ENCODE measurements at places on chromosomes 6 and 20.

GRCh38 chr6:118350881-118351430, 197.1 kb upstream of the PLN start:
- DNase-seq: no peak

DNA sequence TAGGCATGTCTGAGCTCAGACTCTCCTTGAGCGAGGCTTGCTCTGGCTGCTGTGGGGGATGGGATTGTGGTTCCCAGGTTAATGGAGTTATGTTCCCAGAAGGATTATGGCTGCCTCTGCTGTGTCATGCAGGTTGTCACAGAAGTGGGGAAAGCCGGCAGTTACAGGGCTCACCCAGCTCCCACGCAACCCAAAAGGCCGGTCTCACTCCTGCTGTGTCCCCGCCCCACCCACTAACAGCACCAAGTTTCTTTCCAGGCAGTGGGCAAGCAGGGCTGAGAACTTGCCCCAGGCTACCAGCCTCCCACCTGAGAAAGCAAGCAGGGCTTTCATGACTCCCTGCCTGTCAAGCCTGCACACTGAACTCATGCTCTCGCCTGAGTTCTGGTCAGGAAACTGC, 750.5 kb downstream of the FRK start:
- no peak for DNase-seq

DNA sequence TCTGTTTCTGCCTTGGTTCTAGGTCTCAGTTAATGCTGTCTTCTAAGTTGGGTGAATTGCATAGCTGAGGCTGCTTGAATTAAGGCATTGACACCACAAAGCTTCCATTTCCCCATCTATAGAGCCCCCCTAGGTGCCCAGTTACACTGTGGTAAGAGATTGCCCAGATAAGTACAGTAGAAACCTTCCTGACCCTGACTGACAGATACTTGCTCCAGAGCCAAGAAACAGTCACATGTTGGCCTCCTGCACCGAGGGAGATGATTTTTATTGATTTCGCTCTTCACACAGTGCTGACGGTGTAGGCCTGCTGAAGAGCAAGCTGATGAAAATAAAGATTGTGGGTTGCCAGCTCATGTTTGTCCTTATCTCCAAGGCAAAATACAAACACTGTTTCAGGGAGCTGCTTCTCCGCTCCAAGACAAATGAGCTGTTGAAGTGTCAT, 67.9 kb downstream of the TRMT11 start:
- no peak for DNase-seq

DNA sequence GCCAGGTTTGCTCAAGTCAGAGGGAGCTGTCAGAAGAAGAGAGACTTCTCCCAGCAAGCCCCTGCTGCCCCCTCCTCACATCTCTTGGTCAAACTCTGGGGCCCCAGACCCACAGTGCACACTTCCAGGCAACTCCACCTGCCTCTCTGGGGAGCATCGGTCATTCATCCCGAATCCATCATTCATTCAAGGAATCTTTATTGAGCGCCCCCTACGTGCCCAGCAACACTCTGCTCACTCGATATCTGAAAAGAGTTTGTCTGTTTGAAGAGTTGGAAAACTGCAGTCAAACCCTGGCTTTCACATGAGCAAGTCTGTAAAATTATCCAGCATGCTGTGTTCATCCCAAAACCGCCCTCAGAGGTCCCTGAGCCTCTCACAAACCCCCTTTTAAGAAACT, 66.2 kb downstream of the PRR18 start:
- DNase-seq: no peak

- DNase-seq: no peak
Observed at GRCh38 chr6:129555206-129555832, 154.7 kb downstream of the ARHGAP18 start.

DNA sequence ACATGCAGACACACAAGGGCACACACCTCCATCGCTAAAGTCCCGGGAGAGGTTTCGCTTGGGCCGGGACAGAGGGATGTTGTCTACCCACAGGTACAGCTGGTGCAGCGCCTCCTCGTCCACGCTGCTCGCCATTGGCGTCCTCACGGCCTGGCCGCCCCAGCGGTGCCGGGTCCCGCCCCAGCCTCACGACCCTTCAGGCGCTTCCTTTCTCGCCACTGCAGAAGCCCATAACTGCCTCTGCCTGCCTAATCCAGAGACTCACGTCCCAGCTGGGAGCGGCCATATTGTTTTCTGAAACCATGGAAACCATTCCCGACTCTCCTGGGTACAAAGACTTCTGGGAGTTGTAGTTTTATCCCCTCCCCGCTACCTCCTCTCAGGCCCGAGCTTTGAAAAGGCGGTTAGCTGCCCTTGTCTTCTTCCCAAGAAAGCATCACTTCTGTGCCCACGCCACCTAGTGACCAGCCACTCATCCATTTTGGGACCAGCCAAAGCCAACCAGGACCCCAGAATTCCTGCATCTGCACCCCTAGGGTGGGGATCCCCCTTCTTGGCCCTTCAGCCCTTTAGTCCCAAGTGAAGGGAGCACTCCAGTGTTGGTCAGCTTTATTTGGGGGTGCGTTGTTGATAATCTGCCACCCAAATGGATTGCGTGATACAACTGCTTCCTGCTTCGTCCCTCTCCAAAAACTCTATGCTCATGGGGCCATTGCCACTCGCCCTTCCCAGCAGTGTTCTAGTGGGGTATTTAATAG, at the start of gene SPEF1:
Gene SPEF1, minus strand, starts transcription at position 296 of the 758 bp plus-strand sequence. Its CDS starts 161 bp downstream, at position 135.
- DNase-seq: peak; percentile 48

DNA sequence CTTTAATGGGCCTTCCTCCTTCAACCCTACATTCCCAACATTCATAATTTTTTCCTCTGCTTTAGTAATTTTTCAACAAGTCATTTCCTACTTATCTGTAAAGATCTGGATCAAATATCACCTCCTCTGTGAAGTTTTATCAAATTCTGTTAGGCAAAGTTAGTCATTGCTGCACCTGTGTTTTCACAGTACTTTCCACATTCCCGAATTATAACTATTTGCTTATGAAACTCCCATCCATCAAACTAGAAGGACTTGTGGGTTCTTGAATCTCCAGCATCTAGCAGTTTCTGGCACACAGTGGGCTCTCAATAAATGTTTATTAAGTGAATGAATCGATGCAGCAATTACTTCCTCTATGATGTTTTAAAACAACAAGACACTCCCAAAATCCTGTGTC, 257.6 kb downstream of the HDGFL1 start:
- DNase-seq: no peak

GRCh38 chr6:93120154-93120742, 299.1 kb downstream of the EPHA7 start:
- no peak for DNase-seq

DNA sequence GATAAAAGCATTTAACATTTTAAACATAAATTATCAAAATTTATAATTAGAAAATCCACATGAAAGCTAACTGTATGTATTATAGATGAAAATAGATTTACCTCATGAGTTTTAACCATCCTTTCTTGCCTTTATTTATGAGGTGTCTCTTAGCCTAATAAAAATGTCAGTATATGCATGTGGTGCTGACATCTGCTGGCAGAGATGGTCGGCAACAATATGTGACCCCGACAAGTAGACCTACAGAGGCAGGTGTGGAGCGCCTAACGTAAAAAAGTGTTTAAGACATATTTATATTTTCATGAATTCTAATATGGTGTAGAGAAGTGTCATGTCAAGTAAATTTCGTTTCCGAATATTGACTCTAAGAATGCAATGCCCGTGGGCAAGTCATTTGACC, 149.0 kb upstream of the FUT9 start:
- DNase-seq: no peak

DNA sequence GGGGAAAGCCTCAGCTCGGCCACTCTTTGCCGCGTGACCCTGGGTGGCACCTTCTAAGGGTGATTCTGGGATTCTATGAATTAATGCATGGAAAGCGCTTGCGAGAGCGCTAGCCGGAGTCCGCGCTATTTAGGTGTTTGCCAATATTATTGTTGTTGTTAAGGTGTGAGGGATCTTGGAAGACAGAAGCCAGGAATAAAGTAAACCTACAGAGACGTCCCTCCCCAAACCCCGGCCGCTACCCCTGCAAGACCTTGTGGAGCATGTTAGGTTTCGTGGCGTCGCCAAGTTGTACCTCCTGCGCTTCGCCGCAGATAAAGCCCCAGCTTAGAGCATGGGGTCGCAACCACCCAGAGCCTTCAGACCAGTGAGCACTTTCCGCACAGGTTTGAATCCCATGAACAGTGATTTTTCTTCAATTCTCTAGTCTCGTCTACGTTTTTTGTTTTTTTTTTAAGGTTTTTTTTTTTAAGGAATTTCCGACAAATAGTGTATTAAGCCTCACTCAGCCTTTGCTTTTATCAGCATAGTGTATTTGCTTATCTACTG, 16.9 kb upstream of the ZSCAN9 start:
- no peak for DNase-seq

GRCh38 chr6:76677017-76677416, 604.6 kb upstream of the IMPG1 start:
- no peak for DNase-seq

DNA sequence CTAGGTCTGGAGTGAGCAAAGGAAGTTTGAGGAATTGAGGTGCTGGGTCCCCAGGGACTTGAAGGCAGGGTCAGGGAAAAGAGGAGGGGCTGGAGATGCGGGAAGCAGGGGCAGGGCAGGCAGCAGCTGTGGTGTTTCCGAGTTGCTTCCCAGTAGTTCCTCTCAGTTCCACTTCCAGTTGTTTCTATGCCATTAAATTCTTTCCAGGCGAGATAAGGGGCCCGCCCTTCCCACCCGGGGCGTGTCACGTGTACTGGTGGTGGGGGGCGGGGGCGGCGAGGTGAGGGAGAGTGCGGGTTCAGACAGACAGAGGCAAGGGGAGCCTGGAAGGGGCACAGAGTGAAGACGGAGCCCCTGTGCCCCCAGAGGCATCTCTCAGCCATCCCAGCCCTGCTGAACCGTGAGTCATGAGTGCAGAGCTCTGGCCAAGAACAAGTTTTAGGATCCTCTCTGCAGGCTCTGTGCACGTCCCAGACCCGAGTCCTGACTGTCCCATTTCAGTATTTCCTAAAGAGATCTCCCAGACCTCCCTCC, 977 bp downstream of the TNXB start:
- no peak for DNase-seq

GRCh38 chr6:150150821-150151646, 8.2 kb downstream of the PPP1R14C start:
- no peak for DNase-seq

- peak; percentile 19 for DNase-seq
Observed at GRCh38 chr20:23349338-23350195, 1.0 kb upstream of the NXT1 start.

DNA sequence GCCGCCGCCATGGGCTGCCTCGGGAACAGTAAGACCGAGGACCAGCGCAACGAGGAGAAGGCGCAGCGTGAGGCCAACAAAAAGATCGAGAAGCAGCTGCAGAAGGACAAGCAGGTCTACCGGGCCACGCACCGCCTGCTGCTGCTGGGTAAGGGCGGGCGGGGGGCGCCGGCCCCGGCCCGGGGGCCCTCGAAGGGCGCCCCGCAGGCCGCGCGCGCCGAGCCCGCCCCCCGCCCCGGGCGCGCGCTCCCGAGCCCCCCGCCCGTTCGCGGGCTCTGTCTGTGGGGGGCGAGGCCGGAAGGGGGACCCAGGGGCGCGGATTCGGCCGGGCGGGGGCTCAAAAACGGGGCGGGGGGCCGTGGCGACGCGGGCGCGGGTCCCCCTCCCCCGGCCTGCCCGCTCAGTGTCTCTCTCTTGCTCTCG, 39.2 kb downstream of the GNAS start:
- DNase-seq: peak; percentile 40

DNA sequence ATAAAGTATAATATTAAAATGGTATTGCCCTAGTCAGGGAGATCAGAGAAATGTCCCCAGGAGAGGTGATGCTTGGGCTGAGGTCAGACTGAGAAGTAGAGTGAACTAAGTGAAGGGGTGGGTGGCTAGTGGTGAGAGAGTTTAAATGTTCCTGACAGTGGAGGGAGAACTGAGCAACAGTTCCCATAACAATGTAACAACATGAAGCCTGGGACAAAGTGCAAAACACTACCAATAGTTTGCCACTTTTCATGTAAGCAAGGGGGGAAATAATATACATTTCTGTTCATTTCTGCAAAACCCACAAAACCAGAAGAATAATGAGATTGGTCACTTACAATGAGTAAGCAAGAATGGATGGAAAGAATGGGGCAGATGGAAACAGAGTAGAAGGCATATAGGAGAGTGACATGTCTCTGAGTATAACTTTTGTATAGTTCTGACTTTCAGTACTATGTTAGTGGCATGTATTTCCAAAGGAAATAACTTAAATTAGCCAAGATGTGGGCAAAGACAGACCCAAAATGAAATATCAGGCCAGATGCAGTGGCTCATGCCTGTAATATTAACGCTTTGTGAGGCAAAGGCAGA, 13.3 kb upstream of the FAXC start:
- no peak for DNase-seq

DNA sequence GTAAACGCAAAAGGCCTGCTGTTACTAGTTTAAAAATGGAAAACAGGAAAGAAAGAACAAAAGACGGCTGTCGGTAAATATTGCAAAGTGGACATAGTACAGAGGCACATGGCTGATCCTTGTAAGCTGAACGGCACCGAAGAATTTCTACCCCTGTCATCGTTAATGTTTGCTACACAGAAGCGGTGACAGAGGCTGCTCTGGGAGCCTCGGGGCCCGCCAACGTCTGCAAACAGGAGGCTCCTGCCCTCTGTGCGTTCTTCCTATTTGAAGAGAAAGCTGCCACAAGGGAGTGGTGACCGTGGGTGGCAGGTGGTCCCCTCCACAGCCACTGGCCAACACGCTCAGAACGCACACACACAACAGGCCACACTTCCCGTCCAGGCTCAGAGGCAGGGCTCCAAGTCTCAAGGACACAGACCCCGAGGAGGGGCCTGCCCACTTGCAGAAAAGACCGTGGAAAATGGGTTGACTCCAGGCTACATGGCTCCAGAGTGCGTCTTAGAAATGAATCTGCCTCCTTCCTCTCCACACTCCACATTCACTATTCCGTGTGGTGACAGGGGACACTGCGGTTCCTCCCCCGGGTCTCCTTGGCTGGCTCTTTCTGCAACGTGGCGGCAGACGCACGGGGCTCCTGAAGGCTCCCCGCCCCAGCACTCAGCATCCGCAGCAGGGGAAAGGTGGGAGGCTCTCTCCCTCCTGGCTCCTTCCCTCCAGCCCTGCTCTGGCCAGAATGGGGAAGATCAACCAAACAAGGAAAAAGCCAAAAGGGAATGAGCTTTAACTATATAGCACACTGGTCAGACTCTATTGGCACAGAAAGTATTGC, 64.5 kb downstream of the GMPR start:
- DNase-seq: no peak

DNA sequence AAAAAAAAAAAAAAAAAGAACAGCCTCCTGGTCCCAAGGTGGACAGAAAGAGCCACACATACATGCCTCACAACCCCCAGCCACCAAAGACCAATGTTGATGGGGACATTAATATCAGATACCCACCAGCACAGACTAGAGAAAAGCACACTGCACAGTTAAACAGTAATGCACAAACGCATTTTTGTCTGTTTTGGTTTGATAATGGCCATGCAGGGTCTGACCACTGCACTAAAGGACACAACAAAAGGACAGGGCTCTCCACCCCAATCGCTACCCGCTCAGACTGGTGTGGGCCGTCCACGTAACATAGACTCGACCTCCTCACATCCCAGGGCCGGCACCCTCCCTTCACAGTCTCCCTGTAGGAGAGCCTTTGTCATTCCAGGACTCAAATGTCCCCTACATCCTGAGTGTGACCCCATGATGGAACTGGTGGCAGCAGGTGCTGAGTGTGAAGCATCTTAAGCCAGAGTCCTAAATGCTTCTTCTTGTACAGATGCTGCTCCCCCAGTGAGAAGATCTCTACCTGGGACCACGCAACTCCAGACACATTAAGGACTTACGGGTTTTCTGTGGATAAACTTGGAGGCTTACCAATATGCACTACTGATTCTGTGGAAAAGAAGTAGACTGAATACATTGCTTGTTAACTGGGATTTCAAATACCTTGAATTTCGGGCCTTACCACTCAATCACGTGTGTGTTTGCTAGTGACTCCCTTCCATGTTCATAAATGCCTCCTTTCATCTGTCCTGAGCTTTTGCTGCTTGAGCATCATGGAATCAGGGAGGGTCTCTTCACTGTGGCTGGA, 28.0 kb downstream of the RRBP1 start:
- no peak for DNase-seq
